Stimulated activated CD4-positive, alpha-beta T cell treated with anti-CD3 and anti-CD28 coated beads, Interleukin-1b, Interleukin-23, amount 100 ng/mL, for 4 hours (primary cell): ENCODE measurements at places on chromosomes 2 and 18.

- no peak for DNase-seq
Observed at GRCh38 chr2:113178069-113178746, 4.4 kb downstream of the PSD4 start.

DNA sequence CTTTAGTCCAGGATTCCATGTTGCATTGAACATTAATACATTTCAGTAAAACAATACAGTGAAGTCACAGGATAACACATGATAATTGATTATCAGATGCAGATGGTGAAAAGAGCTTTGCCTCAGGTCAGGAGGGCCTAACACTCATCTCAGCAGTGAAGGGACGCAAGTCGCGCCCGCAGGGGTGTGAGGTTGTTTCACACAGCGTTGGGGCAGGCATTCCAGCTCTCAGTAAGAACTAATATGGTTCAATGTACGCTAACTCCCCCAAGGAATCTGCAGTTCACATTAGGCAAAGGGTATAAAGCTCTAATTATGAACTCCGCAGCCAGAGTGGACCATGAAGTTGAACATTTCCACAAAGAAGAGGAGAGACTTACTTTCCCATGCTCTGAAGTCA is 53.1 kb upstream of the ATL2 start:
- DNase-seq, result no peak

GRCh38 chr2:152582081-152582480 is 135.2 kb downstream of the PRPF40A start:
- DNase-seq, result no peak

- no peak for DNase-seq
Observed at GRCh38 chr2:120320318-120320851, 25.6 kb upstream of the INHBB start.

- no peak for DNase-seq
Observed at GRCh38 chr2:190344276-190344827, 963 bp downstream of the INPP1 start.

GRCh38 chr2:239187464-239188253 is 213.2 kb downstream of the HDAC4 start:
- no peak for DNase-seq

- DNase-seq, result no peak
Observed at GRCh38 chr2:152161598-152161997, 14.0 kb downstream of the STAM2 start.

DNA sequence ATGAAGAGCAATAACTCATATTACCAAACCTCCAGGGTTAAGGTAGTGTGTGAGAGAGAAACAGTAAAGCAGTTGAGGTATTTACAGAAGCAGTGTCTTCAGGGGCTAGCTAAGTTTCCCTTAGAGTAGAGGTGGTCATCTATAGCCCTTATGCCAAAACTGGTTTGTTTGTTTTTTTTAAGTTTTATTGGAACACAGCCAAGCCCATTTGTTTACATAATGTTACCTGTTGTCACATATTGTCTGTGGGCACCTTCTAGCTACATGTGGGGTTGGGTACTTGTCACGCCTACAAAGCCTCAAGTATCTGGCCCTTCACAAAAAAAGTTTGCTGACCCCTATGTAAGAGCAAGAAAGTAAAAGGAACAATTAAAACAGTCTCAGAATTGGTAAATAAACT is 39.4 kb downstream of the ACTR2 start:
- DNase-seq, result no peak

DNA sequence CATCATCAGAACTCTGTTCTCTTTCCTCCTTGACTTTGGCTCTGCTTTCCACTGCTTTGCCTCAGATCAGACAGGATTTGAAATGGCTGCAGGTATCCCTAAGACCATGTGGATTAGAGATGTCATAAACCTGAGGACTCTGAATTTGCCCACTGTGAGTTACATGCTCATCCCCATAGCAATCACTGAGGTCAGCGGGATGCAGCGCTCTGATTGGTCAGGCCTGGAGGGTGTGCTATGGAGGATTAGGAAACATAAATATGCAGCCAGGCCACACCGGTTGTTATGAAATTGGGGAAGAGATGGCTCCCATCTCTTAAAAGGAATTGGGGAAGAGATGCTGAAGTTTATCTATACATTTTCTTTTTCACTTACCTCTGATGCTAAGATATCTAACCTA is 73.7 kb upstream of the DNAJC10 start:
- peak; percentile 13 for DNase-seq

DNA sequence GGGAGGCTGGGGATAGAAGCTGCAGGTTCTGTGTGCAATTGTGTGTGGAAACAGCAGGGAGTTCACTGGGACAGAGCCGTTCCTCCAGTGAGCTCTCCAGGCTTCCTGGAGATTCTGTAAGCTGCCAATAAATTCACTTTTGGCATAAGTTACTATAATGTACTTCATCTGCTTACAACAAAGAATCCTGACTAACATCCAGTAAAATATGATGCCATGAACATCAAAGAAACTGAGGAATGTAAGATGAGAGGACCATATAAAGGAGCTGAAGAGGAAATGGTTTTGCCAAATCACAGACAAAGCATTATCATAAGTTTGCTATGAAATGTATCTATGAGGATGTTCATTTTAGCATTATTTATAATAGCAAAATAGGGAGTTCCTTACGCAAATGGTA is 175.3 kb downstream of the KCNE4 start:
- no peak for DNase-seq

DNA sequence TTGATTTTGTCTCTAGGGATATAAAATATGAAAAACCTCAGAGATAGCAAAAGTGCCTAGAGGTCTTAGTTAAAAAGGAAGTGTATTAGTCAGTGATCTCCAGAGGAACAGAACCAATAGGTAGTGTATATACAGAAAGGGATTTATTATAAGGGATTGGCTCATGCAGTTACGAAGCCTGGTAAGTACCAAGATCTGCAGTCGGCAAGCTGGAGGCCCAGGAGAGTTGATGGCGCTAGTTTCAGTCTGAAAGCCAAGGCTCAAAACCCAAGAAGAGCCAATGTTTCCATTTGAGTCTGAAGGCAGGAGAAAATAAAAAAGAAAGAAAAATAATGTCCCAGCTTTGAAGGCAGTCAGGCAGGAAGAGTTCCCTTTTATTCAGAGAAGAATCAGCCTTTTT is 93.3 kb downstream of the COLEC12 start:
- DNase-seq, result no peak

DNA sequence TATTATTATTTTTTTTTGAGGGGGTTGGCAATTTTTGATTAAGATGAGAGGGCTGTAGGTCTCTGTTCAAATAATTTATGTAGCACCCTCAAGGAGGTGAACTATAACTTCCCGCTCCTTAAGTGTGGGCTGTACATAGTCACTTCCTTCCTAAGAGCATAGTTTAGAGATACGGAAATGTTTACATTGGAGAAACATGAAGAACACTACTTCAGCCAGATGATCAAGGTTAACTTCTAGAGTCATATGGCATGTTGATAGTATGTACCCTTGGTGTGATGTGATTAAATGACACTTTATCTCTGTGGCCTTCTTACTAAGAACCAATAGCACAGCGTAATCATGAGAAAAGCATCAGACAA is 93.7 kb downstream of the MIB1 start:
- no peak for DNase-seq

DNA sequence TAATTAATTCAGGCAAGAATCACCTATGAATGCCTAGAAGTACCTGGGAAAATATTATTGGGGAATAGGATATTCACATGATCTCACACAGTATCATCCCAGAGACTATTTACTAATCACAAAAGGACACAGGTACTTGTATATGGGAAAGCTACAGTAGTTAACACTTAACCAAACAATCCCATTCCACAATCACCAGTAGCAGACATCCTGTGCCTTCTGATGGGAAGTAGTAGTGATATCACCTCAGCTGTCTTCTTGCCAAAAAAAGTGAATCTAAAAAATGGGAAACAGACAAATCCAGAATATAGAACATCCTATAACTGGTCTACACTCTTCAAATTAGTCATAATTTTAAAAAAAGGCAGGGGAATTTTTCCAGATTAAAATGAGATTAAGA is 75.6 kb upstream of the CCDC150 start:
- no peak for DNase-seq

DNA sequence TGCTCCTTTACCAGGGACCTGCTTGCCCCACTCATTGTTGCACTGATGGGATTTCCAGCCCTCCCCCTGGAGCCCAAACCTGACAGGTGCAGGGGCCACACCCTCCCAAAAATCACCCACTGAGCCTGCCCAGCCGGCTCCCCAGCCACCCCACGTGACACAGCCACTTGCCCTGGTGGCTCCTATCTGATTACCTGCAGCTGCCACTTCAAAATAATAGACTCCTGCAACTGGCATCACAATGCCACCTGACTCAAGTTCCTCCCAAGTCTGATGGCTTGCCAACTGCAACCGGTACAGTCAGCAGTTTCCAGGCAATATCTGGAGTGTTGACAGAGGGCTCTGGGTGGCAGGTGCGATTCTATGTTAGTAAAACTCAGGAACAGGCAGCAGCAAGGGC is 66.2 kb downstream of the CRACDL start:
- DNase-seq, result no peak

- DNase-seq, result no peak
Observed at GRCh38 chr2:84421791-84422190, 37.3 kb downstream of the SUCLG1 start.

- no peak for DNase-seq
Observed at GRCh38 chr2:55153584-55154299, 78.4 kb downstream of the CLHC1 start.

- no peak for DNase-seq
Observed at GRCh38 chr2:238053191-238053776, 7.5 kb upstream of the SCLY start.

GRCh38 chr18:70359071-70359470 is 70.2 kb downstream of the SOCS6 start:
- no peak for DNase-seq

GRCh38 chr2:98347298-98348065 is 1.2 kb downstream of the CNGA3 start:
- DNase-seq, result no peak

GRCh38 chr2:231276987-231277386 is 78.6 kb downstream of the ARMC9 start:
- no peak for DNase-seq

- DNase-seq, result no peak
Observed at GRCh38 chr2:195238826-195239225, 418.2 kb upstream of the SLC39A10 start.

DNA sequence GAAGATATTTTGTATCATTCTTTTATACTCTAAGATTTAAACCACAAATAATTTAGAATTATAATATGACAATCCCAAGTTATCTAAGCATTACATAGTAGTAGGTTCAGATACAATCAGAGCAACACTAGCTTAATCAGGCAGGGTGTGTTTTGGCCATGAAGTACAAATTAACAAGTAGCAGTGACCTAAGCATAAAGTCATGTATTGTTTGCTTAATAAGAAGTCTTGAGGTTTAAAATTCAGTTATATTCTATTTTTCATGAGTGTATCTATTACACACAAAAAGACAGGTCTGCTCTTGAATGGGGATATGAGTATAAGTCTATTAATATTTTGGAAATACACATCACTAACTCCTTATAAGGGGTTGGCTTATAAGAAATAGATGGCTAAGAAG is 39.9 kb downstream of the DYNAP start:
- DNase-seq, result no peak

GRCh38 chr18:34773961-34774766 is 64.1 kb downstream of the DTNA start:
- DNase-seq, result no peak

GRCh38 chr2:12725233-12726187 is 8.8 kb downstream of the TRIB2 start:
- DNase-seq, result no peak

DNA sequence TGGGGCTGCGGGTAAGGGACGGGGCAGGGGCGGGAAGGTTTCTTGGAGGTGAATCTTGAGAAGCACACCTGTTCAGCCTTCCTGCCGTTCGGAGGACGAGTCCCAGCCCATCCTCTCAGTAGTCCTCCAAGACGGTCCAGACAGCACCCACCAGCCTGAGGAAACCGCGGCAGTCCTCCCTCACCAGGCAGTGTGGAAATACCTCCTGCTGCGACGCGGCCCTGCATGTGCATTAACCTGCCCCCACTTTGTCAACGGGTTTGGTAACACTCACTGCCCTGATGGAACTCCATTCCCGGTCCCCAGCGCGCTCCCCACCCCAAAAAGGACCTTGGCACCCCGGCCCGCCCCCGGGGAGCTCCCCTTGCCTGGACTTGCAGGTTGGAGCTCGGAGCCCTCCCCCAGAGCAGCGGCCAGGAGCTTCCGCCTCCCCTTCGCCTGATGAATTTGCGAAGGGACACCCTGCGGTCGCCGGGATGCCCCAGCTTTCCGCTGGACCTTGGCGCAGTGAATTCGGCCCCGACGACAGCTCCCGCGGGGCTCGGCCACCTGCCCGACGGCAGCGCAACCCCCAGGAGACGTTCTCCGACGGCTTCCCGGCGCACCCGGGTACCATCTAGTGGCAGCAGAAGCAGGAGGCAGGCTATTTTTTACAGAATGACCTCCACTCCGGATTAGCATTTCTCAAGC is 31.5 kb downstream of the ACVR1C start:
- peak; percentile 52 for DNase-seq

DNA sequence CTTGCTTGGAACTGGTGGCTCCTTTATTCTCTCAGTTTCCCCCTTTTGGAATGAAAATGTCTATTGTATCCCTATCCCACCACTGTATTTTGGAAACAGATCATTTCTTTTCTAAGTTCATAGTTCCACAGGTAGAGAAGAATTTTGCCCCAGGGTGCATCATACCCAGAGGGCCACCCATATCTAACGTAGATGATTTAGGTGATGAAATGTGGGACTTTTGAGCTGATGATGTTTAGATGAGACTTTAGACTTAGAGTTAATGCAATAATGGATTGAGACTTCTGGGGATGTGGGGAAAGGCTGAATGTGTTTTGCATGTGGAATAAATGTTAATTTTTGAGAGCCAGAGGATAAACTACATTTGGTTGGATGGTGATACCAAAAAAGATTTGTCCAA is 107.9 kb upstream of the CYP26B1 start:
- DNase-seq, result no peak

- no peak for DNase-seq
Observed at GRCh38 chr2:44542520-44542919, 180.8 kb downstream of the CAMKMT start.

- DNase-seq, result no peak
Observed at GRCh38 chr2:55154525-55155030, 77.5 kb downstream of the CLHC1 start.

DNA sequence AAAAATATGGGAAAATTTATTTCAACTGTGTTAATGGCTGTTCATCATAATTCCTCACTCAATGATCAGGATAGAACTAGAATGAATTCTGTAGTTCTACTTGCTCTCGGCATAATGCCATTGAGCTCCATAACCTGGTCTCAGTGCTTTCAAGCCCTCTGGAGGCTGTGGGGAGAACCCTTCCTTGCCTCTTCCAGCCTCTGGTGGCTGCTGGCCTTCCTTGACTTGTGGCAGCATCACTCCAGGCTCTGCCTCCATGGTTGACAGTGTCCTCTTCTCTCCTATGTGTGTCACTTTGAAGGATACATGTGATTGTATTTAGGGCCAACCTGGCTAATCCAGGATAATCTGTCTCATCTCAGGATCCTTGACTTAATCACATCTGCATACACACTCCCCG is 26.9 kb upstream of the CABYR start:
- DNase-seq, result no peak
